ENCODE measurements at places on chromosomes 2 and 18.

DNA sequence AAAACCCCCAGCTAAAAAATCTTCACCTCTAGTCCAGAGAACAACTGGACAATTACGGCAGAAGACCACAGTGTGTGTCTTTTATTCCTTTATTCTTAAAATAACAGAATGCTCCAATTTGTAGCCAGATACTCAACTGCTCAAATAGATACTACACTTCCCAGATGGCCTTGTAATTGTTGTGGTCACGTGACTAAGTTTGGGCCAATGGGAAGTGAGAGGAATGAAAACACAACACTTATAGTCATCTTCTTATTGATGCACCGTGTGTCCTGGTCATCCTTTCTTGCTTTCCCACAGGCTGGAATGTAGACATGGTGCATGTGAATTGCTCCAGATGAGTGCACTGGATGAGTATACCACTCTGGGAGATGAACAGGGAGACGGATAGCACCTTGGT, 145.1 kb downstream of the CDC42EP3 start:
- no peak for DNase-seq

GRCh38 chr18:22166069-22166950, 3.1 kb upstream of the GATA6 start:
- DNase-seq = peak; percentile 33

- peak; percentile 68 for DNase-seq
Measured at GRCh38 chr2:168635065-168635577, 167.3 kb upstream of the NOSTRIN start.

- no peak for DNase-seq
Measured at GRCh38 chr2:236545814-236546480, 23.7 kb upstream of the ACKR3 start.

GRCh38 chr18:2901423-2901985, 54.7 kb downstream of the EMILIN2 start:
- DNase-seq = no peak

- no peak for DNase-seq
Measured at GRCh38 chr2:237190966-237191713, 105.5 kb downstream of the COPS8 start.

- no peak for DNase-seq
Measured at GRCh38 chr2:28253543-28253942, 139.1 kb upstream of the FOSL2 start.

DNA sequence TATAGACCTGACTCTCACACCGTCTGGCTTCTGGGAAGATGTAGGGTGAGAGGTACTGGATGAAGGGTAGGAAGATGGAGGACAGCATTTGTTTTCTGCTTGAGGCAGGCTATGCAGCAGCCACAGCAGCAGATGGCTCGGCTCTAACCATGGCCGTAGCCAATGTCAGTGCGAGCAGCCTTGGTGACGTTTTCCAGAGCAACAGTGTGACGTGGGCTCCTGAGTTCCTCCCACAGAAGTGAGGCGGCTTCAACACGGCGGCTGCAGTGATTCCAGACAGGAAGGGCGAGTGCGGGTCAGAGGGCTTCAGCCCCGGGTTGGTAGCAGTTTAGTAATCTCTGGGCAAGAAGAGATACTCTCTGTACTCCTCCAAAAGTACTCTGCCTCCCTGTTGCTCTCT, 133.0 kb upstream of the MYT1L start:
- peak; percentile 67 for DNase-seq

DNA sequence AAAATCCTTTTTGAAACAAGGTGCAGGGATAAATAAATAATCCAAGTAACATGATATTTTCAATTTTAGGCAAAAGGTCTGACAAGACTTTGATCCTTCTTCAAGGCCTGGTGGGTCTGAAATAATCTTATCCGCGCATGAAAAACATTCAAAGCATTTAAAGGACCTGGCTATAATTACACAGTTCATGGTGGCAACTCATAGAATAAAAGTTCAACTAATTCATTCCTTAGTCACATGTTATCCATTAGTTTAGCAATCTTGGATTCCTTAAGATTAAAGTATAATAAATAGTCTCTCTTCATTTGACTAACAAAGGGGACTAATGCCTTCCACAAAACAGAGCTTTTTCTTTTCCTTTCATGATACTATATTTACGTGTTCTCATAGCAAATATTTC, 21.0 kb upstream of the SLC38A11 start:
- no peak for DNase-seq

- no peak for DNase-seq
Measured at GRCh38 chr2:88561646-88562388, 65.4 kb downstream of the EIF2AK3 start.

Data from SK-N-SH (cell line).